ENCODE measurements at places on chromosomes 11 and 22.

- peak; percentile 98 for DNase-seq
Observed at GRCh38 chr22:50507421-50507990, at the start of gene LMF2. LMF2 (minus strand) TSS chr22:50507702; CDS start chr22:50507675, 27 bp downstream.

DNA sequence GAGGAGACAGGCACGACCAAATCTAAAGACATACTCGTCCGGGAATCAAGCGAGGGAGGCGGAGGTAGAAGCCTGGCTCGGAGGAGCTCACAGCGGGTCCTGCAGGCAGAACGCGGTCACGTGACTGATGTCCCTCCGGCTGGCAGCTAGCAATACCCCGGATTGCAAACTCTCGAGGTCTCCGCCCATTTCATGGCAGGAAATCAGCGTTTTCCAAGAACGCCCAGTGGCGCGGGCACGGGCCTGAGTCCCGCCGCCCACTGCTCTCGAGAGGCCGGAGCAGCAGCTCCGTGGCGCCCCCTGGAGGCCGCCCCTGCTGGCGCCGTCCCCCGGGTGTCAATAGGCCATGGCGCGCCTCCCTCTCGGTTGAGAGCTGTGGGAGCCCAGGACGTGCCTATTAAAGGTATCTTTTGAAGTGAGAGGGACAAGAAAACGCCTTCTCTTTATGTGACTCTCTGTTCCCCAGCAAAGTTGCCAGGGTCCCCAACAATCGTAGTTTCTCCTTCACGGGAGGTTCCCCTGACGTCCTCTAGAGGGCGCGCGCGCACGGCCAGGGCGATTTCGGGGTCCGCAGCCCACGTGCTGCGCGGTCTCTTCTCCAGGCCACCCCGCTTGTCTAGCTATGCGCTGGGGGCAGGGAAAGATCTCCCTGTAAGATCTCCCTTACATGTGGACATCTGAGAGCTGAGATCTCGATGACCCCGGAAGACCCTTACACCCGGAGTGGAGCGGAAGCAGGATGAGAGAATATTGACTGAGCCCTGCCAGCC lies 37.3 kb upstream of the RBFOX2 start:
- peak; percentile 78 for DNase-seq

GRCh38 chr22:24305260-24305692 lies 34.6 kb downstream of the SPECC1L start:
- no peak for DNase-seq

DNA sequence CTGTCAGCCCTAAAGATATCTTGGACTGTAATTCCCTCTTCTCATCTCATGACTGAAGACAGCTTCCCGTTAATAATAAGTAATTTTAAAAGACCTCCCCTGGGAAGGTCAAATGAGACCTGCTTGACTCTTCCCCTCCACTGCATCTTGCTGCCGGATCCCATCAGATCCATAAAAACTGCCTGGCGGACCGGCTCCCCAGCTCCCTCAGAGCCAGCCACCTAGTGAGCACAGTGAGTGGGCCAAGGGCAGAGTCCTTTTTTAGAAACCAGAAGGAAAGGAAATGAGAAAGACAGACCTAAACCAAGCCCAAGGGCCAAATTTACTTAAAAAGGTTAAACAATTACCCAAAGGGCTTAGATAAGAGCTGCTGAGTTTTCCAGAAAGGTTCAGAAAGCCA lies 595.3 kb downstream of the OPCML start:
- no peak for DNase-seq

- DNase-seq = no peak
Observed at GRCh38 chr11:89736566-89736965, 26.5 kb downstream of the TRIM77 start.

DNA sequence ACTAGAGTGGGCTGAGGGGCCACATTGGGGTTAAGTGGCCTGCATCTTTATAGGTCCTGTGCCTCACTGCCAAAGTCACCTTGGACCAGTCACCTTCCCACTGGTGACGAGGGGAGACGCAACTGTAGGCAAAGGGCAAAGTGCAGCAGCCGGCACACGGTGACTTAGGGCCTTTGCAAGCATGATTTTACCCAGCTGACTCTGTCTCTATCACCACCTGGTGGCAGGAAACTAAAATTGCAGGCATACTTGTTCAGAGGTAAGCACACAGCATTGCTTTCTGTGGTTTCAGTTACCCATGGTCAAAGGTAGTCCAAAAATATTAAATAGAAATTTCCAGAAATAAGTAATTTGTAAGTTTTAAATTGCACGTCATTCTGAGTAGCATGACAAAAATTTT lies 1164.4 kb downstream of the BRD1 start:
- no peak for DNase-seq

GRCh38 chr11:102256251-102256650 lies 61.0 kb upstream of the BIRC3 start:
- no peak for DNase-seq

GRCh38 chr22:48309836-48310235 lies 1517.8 kb downstream of the BRD1 start:
- DNase-seq = no peak

DNA sequence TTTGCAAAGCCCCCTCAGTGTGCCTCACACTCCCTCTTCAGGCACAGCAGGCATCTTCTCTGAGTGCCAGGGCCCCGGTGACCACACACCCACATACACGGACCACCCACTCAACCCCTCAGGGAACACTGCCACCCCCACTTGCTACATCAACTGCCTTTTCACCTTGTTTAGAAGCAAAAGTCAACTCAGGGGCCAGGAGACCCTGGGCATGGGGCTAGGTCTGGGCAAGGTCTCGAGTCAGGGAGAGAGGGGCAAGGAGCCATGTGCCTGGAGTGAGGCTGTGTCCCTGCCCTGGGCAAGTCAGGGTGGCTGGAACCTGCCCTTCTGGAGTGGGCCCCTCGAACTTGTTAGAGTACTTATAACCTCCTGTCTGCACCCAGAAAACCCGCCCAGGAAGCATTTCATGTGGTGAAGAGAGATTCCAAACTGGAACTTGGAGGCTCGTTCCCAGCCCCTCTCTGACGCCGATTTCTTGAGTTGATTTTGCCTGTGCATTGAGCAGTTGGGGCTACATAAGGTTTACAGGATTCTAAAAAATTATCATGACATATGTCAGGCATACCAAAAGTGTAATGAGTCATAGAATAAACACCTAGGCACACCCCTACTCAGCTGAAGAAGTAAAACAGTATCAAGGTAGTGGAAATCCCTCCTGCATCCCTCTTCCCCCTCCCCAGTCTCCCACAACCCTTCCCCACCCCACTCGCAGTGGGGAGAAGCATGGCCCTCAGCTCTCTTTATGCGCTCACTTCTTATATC lies 74.3 kb downstream of the MYEOV start:
- no peak for DNase-seq

GRCh38 chr11:116778556-116778955 lies 5.8 kb upstream of the BUD13 start:
- no peak for DNase-seq

Measured in GM10248 (cell line).